Caco-2 (cell line): ENCODE measurements at places on chromosomes 12 and 14.

- DNase-seq, result no peak
These were observed 192.4 kb downstream of the PELI2 start for GRCh38 chr14:56310643-56311042.

DNA sequence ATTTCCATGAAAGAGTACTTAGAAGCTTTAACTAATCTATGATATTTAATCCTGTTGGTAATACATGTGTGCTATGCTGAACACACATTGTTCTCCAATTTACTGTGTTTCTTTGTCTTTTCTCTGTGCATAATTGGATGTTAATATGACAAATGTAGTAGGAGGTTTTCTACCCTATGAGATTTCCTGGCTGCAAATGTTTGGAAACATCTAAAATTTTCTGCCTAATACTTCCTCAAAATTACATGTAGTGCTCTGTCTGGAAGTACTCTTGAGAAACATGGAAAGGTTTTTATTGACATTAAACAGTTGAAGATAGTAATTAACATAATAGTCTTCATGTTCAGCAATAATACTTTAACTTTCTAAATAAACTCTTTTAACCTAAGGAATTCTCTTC, 213.0 kb downstream of the KITLG start:
- no peak for DNase-seq

GRCh38 chr12:7934091-7934888, 1.7 kb downstream of the SLC2A3 start:
- no peak for DNase-seq

DNA sequence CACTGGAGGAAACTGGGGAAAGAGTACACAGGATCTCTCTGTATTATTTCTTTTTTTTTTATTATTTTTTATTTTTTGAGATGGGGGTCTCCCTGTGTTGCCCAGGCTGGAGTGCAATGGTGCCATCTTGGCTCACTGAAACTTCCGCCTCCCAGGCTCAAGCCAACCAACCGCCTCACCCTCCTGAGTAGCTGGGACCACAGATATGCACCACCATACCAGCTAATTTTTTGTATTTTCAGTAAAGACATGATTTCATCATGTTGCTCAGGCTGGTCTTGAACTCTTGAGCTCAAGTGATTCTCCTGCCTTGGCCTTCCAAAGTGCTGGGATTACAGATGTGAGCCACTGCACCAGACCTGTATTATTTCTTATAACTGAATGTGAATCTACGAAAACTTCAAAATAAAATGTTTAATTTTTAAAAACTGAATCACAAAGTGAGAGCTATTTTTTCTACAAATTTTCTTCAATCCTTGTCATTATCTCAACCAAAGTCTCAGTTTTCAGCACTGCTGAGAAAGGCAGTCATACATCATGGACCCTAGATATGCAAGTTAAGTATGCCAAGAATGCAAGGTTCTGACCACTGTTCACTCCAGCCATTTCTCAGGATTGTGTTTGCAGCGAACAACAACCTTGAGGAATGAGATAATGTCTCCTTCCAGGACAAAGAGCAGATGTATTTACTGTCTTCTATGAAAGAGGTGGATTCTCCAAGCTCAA, 2.4 kb downstream of the EAPP start:
- peak; percentile 46 for DNase-seq
